ENCODE measurements at places on chromosomes 4 and X.

GRCh38 chr4:15744016-15744545 lies 34.0 kb upstream of the CD38 start:
- DNase-seq = no peak

GRCh38 chr4:39706334-39706733 lies 8.4 kb downstream of the UBE2K start:
- no peak for DNase-seq

GRCh38 chr4:20019310-20020015 lies 232.2 kb upstream of the SLIT2 start:
- no peak for DNase-seq

DNA sequence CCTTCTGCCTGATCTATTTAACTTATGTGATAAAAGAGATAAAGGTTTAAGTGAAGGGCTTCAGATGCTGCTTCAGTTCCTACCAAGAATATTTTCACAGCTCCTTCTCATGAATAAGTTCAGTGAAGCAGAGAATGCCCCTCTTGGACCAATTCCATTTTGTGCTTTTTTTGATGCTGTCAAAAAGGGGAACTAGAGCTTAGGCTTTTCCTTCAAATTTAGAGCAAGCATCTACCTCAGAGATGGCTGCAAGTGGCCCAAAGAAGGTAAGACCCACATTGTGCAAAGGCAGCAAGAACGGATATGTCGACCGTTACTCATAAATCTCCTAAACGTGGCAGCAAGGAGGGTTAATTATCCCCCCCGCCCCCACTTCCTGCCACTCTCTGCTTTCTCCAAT lies 4.5 kb downstream of the CHRDL1 start:
- no peak for DNase-seq

DNA sequence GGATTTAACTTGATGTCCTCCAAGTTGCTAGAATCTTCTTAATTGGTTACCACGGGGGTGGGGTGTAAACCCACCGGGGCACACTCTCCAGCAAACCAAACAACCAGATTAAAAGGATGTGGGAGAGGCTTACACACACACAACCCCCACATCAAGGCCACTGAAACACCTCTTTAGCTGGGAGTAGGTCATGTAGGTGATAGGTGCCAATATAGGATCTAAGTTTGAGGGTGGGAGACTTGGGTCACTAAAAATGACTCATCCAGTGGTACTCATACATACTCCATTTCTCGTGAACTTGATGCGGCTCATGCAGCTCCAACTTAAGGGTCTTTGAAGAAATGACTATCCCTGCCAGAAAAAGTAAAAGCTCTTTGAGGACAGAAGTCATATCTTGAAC lies 20.5 kb upstream of the CD40LG start:
- DNase-seq = no peak

- DNase-seq = no peak
Measured at GRCh38 chr4:102598086-102598761, 97.1 kb downstream of the NFKB1 start.

GRCh38 chrX:724256-724655 lies 93.7 kb downstream of the SHOX start:
- DNase-seq = no peak

DNA sequence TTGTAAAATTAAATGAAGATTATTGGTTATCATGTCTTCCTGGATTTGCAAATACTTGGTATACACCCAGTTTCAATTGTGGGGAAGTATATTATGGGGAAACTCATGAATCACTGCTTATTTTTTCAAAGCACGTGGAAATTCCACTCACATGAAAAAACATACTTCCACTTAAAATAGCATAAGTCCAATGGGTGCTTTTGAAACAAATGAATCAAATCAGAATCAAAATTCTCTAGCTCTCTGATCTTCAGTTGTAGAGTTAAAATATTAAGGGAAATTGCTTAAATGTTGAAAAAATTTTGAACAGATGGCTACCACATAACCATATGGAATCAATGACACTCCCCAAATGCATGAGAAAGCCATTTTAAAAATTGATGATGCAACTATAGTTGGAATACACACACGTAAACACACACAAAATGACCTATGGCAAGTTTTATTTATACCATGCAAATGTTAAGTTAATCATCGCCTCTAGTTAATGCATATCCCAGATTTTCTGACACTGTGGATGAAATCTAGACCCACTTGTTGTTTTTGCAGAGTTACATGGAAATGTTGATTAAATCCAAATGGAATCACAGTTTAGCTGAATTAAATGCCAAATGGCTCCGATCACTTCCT lies 93.2 kb downstream of the ARSF start:
- DNase-seq = no peak

- no peak for DNase-seq
Measured at GRCh38 chr4:61837395-61837794, 637.3 kb downstream of the ADGRL3 start.

DNA sequence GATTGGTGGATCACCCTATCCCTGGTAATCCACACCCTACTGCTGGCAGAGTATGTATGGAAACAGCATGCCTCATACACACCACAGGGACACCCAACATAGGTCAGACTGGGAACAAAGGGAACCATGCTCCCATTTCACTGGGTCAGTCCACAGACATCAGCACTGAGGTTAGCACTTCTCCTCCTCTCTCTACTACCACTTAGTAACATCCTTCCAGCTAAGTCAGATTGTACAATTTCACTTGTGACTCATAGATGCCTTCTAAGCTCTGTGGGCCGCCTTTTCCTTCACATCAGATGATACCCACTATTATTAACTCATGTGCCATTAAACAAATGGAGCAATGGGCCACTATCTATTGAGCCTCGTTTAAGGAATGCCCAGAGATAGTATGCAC lies 15.5 kb upstream of the ZXDA start:
- no peak for DNase-seq

- DNase-seq = no peak
Measured at GRCh38 chr4:25096981-25097443, 63.2 kb downstream of the SEPSECS start.

- DNase-seq = no peak
Measured at GRCh38 chr4:173191623-173192041, 23.0 kb downstream of the GALNT7 start.

GRCh38 chrX:153381684-153382532 lies 19.2 kb downstream of the PNMA6E start:
- DNase-seq = peak; percentile 26

DNA sequence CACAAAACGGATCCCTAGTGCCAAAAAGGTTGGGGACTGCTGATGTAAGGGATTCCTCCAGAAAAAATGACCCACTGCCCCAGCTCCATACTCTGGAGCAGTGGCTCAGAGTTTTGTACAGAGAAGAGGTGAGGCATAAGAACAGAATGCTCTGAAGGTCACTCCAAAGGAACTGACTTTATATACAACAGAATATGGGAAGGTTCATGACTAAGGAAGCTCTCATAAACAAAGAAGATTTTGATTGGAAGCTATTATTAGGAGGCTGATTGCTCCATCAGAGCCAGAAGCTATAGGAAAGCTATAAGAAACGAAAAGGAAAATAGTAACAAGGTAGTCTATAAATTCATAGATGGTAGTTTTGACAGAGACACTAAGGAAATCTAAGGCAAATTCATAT lies 203.1 kb downstream of the SLC7A11 start:
- DNase-seq = no peak

- DNase-seq = no peak
Measured at GRCh38 chr4:73583666-73584065, 36.6 kb downstream of the RASSF6 start.

- DNase-seq = no peak
Measured at GRCh38 chr4:184441461-184442313, 32.7 kb downstream of the IRF2 start.

DNA sequence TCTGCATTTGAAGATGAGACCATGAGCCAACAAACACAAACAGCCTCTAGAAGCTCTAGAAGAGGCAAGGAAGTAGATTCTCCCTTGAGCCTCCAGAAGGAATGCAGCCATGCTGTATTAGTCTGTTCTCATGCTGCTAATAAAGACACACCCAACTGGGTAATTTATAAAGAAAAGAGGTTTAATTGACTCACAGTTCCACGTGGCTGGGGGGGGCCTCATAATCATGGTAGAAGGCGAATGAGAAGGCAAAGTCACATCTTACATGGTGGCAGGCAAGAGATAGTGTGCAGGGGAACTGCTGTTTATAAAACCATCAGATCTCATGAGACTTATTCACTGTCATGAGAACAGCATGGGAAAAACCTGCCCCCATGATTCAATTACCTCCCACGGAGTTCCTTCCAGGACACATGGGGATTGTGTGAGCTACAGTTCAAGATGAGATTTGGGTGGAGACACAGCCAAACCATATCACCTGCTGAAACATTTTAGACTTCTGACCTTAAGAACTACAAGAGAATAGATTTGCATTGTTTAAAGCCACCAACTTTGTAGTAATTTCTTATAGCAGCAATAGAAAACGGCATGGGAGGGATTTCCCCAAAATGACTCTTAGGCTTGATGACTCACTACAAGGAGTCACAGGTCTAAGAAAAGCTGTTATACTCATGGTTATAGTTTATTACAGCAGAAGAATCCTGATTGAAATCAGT lies 284.4 kb upstream of the SFRP2 start:
- DNase-seq = no peak

- no peak for DNase-seq
Measured at GRCh38 chrX:48468693-48469691, 1.1 kb downstream of the SLC38A5 start.

DNA sequence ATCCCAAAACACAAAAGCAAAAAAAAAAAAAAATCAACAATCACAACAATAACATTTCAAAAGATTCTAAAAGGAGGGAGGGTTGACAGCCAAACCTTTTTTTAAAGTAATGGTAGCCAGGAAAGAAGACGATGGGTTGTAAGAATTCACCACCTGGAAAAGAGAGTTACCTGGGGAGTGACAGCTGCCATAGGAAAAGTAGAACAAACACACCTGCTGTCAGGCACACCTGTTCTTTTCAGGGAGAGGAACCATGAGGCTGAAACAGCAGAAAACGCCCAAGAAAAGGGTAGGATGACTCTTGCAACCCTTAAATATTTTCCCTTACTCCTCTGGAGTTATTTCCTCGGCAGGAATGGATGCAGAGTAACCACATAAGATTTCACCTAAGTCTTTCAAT lies 388.4 kb upstream of the TEX13C start:
- no peak for DNase-seq

- no peak for DNase-seq
Measured at GRCh38 chr4:133245226-133245625, 96.1 kb downstream of the PCDH10 start.

DNA sequence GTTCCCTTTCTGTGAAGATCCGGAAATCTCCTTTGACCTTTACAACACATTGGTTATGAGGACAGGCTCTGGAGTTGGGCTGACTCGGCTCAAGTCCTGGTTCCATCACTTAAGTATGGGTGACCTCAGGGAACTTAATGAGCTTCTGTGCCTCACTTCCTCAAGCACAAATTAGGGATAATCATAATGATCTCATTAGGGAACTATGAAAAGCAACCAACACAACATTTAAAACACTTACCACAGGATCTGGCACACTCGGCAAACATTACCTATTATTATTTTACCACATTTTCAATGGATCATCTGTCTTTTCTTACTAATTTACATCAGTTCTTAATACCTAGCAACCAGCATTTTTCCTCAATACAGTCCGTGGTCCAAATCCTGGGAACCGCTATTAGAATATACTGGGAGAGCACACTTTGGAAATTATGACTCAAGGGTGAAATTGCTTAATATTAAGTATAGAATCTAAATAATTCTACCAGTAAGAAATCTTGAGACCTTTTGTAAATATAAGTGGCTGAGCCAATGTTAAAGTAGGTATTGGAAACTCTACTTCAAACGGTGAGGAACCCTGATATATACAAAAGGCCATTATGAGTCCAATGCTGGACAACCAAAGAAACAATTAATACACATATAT lies 19.6 kb downstream of the ADGRA3 start:
- no peak for DNase-seq

- no peak for DNase-seq
Measured at GRCh38 chr4:111989817-111990216, 155.4 kb upstream of the FAM241A start.

DNA sequence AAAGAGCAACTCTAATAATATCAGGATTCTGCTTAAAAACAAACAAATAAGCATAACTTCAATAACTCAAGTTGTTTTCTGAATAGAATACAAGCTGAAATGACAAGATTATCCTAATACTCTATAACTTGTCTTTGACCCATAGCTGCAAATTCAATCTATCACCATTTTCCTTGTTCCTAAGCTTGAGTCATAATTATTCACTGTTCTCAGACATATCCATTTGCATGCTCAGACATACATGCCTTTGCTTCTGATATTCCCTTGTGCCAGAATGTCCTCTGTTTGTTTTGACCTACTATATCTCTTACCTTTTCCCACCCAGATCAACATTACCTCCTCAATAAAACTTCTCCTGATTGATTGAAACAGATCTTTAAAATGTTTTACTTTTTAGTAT lies 109.7 kb downstream of the SNCA start:
- DNase-seq = no peak

- no peak for DNase-seq
Measured at GRCh38 chr4:47837094-47837907, 566 bp downstream of the CORIN start.

- no peak for DNase-seq
Measured at GRCh38 chr4:92497141-92497540, 193.4 kb downstream of the GRID2 start.

DNA sequence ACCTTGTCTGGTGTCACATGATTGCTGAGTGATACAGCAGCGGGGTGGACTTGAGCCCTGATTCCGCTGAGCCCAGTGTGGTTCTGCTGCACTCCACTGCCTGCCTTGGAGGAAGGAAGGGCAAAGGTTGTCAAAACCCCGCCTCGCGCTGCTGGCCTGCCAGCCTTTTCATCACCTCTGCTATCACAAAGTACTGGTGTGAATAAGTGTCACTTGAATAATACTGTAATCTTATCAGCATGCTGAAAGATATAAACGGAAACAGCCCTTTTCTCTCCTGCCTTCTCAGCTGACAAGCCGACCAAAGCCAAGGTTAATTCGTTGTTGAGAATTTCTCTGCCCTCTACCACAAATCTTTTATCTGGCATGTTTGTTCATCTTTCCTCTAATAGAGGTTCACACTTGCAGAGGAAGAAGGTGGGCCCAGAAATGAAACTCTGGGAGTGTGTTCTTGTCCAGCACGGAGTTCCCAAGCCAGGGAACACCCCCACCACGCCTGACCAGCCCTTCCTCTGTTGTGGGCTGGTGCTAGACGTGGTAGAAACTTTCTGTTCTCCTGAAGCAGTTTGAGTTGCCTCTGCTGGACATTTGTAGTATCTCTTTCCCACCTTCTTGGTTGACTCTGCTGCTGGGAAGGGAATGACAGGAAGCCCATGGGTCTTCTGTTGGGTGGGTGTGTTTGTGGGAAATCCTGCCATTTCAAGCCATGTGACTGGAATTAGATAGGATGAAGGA lies 21.5 kb downstream of the FHDC1 start:
- peak; percentile 67 for DNase-seq

All from CMK (cell line).